Activated CD8-positive, alpha-beta memory T cell treated with anti-CD3 and anti-CD28 coated beads for 36 hours (primary cell): ENCODE measurements at places on chromosomes 13 and 19. TPM values are rescaled to one million over a fixed set of nuclear protein-coding genes. Genes with fewer than 3 reads are reported as not detected.

IFNL4 gene
- total RNA-seq, result 0.25 TPM

CASP14 gene
- not detected for total RNA-seq

UBXN6 gene
- total RNA-seq, result 52.9 TPM

KLK15 gene
- not detected for total RNA-seq
